ENCODE measurements at places on chromosomes 2 and 18. TPM values are rescaled to one million over a fixed set of nuclear protein-coding genes. Genes with fewer than 3 reads are reported as not detected.
A peak's percentile ranks its signal among the peaks of the same experiment; 100 is the strongest.

Gene SEMA4F
- 12.1 TPM for total RNA-seq

GRCh38 chr2:218990052-218990451 lies 3.2 kb downstream of the CRYBA2 start:
- H3K27me3 ChIP-seq = peaks cover 80% of the 10 kb centered on the region
- peaks cover 12% of the 10 kb centered on the region for H3K4me1 ChIP-seq
- no peak overlapping the region for H3K4me3 ChIP-seq
- DNase-seq = no peak
- no peaks in the 10 kb centered on the region for H3K36me3 ChIP-seq

DNA sequence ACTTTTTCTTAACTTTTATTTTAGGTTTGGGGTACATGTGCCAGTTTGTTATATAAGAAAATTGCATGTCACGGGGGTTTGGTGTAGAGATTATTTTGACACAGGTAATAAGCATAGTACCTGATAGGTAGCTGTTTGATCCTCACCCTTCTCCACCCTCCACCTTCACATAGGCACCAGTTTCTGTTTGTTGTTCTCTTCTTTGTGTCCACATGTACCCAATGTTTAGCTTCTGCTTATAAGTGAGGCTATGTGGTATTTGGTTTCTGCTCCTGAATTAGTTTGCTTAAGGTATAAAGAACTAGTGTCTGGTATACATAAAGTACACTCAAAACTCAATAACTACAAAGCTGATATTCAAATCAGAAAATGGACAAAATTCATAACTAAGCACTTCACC lies 654.6 kb upstream of the LINC00305 start:
- no peaks in the 10 kb centered on the region for H3K27me3 ChIP-seq
- DNase-seq = no peak
- H3K4me1 ChIP-seq = no peaks in the 10 kb centered on the region
- H3K36me3 ChIP-seq = no peaks in the 10 kb centered on the region
- no peak overlapping the region for H3K27ac ChIP-seq

DNA sequence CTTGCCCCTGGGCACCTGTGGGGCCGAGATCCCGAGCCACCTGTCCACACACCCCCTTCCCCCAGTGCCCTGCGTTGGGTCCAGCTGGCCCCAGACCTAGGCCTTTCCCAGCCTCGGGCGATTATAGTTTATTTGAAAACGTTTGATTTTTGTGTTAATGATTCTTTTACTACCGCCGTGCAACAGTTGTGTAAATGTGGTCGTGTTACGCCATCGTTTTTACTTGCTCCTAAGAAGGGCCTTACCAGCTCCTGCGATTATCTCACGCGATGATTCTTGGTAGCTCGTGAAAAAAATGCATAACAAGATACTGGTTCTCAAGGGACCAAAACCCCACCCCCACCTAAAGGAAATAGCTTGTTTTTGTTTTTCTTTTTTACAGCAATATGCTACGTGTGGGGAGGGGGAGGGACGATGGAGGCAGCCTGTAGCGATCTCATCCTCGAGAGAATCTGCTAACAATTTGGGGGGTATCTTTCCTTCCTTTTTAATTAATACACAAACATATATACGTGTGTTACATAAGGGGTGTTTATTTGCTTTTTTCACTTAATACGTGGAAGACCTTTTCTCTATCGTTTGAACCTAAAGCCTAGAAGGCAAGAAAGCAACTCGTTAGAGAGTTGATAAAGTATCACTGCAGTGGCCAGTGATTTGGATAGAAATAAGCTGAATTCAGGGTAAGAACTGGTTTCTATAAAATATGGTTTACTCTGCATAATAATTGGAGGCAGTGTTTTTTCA lies 1.0 kb downstream of the ZDBF2 start:
- peak overlapping the region; percentile 82 for H3K27ac ChIP-seq
- H3K27me3 ChIP-seq = peaks cover 21% of the 10 kb centered on the region
- peaks cover 2% of the 10 kb centered on the region for H3K36me3 ChIP-seq
- H3K4me3 ChIP-seq = peak overlapping the region; percentile 78

- peaks cover 44% of the 10 kb centered on the region for H3K36me3 ChIP-seq
- no peak overlapping the region for H3K4me3 ChIP-seq
- DNase-seq = no peak
Observed at GRCh38 chr2:27638037-27638637, 9.3 kb downstream of the GPN1 start.

GRCh38 chr2:2646433-2647051 lies 315.5 kb upstream of the MYT1L start:
- H3K27ac ChIP-seq = no peak overlapping the region
- H3K36me3 ChIP-seq = no peaks in the 10 kb centered on the region
- no peak overlapping the region for H3K4me3 ChIP-seq
- H3K27me3 ChIP-seq = no peaks in the 10 kb centered on the region
- peak; percentile 23 for DNase-seq

Gene ANKRD62
- not detected for total RNA-seq

Gene DSG3
- not detected for total RNA-seq

GRCh38 chr2:136130511-136130910 lies 12.6 kb upstream of the CXCR4 start:
- H3K4me1 ChIP-seq = no peaks in the 10 kb centered on the region
- H3K27ac ChIP-seq = no peak overlapping the region
- H3K36me3 ChIP-seq = no peaks in the 10 kb centered on the region

Gene ZNF396
- 1.9 TPM for total RNA-seq

- H3K4me1 ChIP-seq = no peaks in the 10 kb centered on the region
- DNase-seq = no peak
- no peak overlapping the region for H3K4me3 ChIP-seq
- H3K27me3 ChIP-seq = no peaks in the 10 kb centered on the region
Observed at GRCh38 chr2:214830794-214831346, 21.4 kb upstream of the BARD1 start.

Gene MROH2A
- total RNA-seq = not detected

GRCh38 chr2:128286011-128286721 lies 32.5 kb downstream of the HS6ST1 start:
- H3K36me3 ChIP-seq = no peaks in the 10 kb centered on the region
- no peaks in the 10 kb centered on the region for H3K27me3 ChIP-seq
- no peak overlapping the region for H3K4me3 ChIP-seq
- H3K27ac ChIP-seq = no peak overlapping the region

Gene FHOD3
- 0.73 TPM for total RNA-seq
